ENCODE measurements at places on chromosomes 11 and 22. TPM values are rescaled to one million over a fixed set of nuclear protein-coding genes. Genes with fewer than 3 reads are reported as not detected.

GRCh38 chr11:17578958-17579357 is 31.9 kb downstream of the OTOG start:
- no peak overlapping the region for H3K27ac ChIP-seq
- no peak overlapping the region for H3K4me3 ChIP-seq
- DNase-seq = no peak
- no peaks in the 10 kb centered on the region for H3K36me3 ChIP-seq
- no peaks in the 10 kb centered on the region for H3K4me1 ChIP-seq

- no peaks in the 10 kb centered on the region for H3K36me3 ChIP-seq
- no peak overlapping the region for H3K27ac ChIP-seq
- no peak for DNase-seq
- no peaks in the 10 kb centered on the region for H3K27me3 ChIP-seq
- no peak overlapping the region for H3K4me3 ChIP-seq
- no peaks in the 10 kb centered on the region for H3K4me1 ChIP-seq
Measured at GRCh38 chr11:104005234-104005855, 31.1 kb upstream of the DDI1 start.

DNA sequence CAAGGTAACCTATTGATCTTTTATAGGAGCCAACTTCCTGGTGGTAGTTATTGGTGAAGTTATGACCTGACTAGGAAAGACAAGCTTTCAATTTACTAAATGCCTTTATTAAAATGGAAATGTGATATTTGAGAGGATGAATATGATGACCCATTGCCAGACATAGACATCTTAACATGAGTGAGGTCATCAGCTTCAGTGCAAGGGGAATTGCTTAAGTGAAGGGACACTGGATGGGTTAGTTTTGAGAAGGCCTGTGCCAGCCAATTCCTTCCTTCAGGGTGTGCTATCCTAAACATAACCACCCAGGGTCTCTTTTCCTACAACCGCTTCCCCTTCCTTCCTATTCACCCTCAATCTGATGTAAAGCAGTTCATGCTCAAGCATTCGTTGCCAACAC is 21.5 kb downstream of the NAV2 start:
- no peak for DNase-seq
- no peak overlapping the region for H3K4me3 ChIP-seq
- H3K27me3 ChIP-seq = no peaks in the 10 kb centered on the region
- peak overlapping the region; percentile 73 for H3K27ac ChIP-seq
- H3K36me3 ChIP-seq = no peaks in the 10 kb centered on the region
- no peaks in the 10 kb centered on the region for H3K4me1 ChIP-seq

DNA sequence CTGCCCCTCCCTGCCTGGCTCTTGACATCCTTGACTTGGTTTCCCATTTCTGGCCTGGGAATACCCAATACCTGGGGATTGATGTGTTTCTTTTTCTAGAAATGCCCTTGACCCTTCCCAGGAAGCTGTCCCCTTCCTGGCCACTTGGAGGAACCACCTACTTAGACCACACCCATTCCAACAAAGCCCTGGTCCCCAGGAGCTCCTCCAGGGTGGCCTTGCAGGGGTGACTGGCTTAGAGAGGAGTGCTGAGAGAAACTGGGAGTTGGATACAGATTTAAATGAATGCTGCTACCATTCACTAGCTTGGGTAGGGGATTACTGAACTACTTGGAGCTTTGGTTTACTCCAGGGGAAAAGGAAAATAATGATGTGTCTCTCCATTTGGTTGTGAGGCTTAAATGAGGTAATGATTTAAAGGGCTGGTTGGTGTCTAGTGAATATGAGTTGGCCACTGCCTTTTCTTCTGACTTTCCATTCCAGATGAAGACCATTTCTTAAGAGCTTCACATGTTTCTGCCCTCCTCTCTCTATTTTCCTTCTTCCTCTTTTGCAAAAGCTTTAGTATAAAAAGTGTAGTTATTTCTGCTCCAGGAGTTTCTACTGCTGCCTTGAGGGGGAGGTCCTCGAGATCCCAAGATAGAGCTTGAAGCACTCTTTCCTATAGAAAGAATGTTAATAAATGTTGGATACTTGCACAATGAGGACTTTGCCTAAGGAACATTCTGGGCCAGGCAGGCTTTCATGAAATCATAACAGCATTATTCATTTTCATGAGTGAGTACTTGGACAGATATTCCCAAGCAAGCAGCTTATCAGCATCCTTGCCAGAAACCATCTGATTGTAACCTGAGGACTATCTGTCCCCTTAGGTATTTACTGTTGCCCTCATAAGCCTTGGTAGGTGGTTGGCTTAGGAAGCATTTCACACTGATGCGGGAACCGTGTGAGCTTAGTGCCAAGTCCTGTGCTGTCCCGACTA is 22.4 kb downstream of the PANX1 start:
- no peaks in the 10 kb centered on the region for H3K27me3 ChIP-seq
- H3K4me3 ChIP-seq = no peak overlapping the region
- H3K27ac ChIP-seq = no peak overlapping the region
- peaks cover 6% of the 10 kb centered on the region for H3K4me1 ChIP-seq
- no peak for DNase-seq

DNA sequence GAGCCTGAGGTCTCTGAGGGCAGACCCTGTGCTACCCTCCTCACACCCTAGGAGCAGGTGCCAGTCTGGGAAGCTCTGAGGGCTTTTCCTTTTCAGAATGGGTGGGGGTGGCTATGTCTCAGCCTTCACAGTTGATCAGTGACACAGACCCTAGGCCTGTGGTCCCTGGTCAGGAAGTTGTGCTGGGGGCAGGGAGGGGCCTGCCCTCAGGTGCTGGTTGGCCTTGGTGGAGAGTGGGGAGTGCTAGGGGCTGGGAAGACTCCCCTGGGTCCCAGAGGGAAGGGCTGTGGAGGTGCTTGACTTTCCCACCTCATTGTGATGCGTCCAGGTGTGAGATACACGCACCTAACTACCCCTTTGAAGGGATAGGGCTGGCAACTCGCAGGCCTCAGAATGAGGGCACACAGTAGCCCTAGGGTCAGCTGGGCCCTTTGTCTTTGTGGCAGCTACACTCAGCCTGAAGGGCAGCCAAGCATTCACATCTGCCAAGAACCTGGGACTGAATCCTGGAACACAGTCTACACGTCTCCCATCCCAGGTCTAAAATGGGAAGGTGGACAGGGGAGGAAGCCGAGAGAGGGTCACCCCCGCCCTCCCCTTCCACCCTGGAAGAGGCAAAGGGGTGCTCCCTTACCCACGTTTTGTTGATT is 31.2 kb upstream of the ATXN10 start:
- H3K4me1 ChIP-seq = no peaks in the 10 kb centered on the region
- H3K27me3 ChIP-seq = no peaks in the 10 kb centered on the region
- no peak overlapping the region for H3K4me3 ChIP-seq
- H3K36me3 ChIP-seq = no peaks in the 10 kb centered on the region
- DNase-seq = no peak

DNA sequence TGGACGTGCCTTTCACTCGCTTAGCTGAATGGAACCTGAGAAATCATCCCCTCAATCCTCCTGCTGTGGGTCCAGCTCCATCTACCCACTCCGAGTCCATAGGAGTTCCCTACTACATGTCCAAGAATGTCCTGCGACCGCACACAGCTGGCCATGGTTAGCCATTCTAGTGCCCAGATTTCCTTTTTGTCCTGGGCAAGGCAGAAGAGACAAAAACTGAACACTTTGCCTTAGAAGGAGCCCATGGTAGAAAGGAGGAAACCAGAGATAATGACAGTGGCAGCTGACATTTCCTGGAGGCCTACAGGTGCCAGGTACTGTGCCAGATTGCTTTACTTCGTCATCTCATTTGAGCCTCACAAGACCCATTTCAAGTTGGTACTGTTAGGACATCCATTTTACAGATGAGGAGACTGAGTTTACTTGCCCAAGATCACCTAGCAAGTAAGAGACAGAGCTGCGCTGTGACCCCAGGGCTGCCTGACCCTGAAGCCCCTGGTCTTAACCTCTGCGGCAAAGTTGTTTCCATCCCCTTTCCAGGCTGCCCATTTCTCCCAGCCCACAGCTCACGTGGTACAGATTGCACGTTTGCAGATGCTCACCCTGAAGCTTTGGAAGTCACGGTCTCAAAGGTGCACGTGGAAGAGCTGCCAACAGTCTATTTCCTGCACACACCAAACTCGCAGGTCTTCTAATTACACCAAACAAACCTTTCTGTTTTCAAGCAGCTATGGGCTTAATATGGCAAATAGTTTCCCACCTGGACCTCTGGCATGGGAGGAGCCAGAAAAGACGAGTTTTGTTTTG is 112.7 kb downstream of the ZBTB16 start:
- DNase-seq = no peak
- H3K27ac ChIP-seq = peak overlapping the region; percentile 98
- H3K36me3 ChIP-seq = no peaks in the 10 kb centered on the region
- no peaks in the 10 kb centered on the region for H3K27me3 ChIP-seq
- no peak overlapping the region for H3K4me3 ChIP-seq
- H3K4me1 ChIP-seq = peaks cover 63% of the 10 kb centered on the region

DNA sequence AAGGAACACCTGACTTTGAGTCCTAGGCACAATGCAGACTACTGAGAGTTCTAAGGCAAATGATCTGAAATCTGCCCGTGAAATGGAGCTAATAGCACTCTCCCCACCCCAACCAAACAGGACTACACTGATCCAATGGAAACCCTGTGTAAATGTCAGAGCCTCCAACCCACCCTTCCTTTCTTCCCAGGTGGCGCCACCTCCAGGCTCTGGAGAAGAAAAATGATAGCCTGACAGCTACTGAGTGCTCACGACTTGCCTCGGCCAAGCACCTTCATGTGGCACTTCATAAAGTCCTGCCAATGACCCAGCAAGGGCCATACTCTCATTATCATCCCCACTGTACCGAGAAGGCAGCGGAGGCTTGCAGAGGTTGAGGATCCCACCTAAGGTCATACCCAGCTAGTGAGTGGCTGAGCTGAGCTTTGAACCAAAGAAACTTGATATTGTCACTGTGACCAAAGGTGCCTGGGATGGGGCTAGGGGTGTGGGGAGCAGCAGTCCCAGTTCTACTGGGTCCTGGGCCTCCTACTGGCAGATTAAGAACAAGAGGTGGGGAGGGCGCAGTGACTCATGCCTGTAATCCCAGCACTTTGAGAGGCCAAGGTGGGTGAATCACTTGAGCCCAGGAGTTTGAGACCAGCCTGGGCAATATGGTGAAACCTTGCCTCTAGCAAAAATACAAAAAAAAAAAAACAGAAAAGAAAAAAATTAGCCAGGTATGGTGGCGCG is 20.5 kb downstream of the TST start:
- H3K36me3 ChIP-seq = no peaks in the 10 kb centered on the region
- DNase-seq = no peak
- no peaks in the 10 kb centered on the region for H3K27me3 ChIP-seq
- no peak overlapping the region for H3K27ac ChIP-seq

Gene FAM83F
- total RNA-seq = 0.21 TPM

Gene APLNR
- 112 TPM for total RNA-seq

Gene SLC25A18
- not detected for total RNA-seq

Gene MS4A12
- total RNA-seq = not detected

Gene OR10A2
- total RNA-seq = not detected

Gene MYBPC3
- not detected for total RNA-seq

All from uterus (tissue), 4 donors.